ENCODE measurements at places on chromosomes 7 and 10. TPM values are rescaled to one million over a fixed set of nuclear protein-coding genes. Genes with fewer than 3 reads are reported as not detected.

SPDYE9 gene
- not detected for total RNA-seq

FAM20C gene
- 46.0 TPM for total RNA-seq

EIF5AL1 gene
- 0.72 TPM for total RNA-seq

NUTM2E gene
- total RNA-seq, result not detected

KNDC1 gene
- total RNA-seq, result under 0.01 TPM

TMEM178B gene
- 1.1 TPM for total RNA-seq

TAS2R5 gene
- 1.8 TPM for total RNA-seq

SEMA3C gene
- 421 TPM for total RNA-seq

VIPR2 gene
- total RNA-seq, result not detected

PDE1C gene
- total RNA-seq, result 143 TPM

EGR2 gene
- 2.4 TPM for total RNA-seq

GPR37 gene
- total RNA-seq, result 0.29 TPM

OR2A1 gene
- total RNA-seq, result 0.36 TPM

GET4 gene
- 17.7 TPM for total RNA-seq
